ENCODE measurements at places on chromosomes 7 and 10.

DNA sequence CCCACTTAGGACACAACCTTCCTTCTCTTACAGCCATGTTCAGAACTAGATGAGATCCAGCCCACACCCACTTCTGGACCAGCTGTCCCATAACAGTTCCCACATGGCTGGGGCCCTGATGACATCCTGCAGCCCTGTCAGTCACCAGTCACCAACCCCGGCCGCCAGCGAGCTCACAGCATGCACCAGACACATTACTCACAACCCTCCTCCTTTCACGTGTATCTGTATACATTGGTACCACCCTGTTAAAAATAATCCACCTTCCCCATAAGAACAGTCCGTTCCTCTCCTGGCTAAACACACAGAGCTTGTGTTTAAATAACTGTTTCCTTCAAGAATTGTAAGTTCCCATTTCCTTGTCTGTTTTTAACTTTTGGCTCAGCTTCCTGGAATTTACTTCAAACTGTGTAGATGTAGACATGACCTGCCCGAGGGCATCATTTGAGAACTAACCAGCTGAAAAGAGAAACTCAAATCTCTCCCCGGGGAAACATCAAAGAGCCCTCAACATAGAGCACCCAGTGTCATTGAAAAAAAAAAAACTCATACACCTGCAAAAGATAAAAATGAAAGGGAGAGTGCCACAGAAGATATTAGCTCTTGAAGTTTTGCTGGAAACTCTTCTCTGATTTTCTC lies 26.0 kb upstream of the PRLHR start:
- no peak for DNase-seq

GRCh38 chr10:106830006-106830405 lies 334.5 kb downstream of the SORCS1 start:
- no peak for DNase-seq

GRCh38 chr10:61998937-61999336 lies 97.4 kb downstream of the ARID5B start:
- DNase-seq: no peak

DNA sequence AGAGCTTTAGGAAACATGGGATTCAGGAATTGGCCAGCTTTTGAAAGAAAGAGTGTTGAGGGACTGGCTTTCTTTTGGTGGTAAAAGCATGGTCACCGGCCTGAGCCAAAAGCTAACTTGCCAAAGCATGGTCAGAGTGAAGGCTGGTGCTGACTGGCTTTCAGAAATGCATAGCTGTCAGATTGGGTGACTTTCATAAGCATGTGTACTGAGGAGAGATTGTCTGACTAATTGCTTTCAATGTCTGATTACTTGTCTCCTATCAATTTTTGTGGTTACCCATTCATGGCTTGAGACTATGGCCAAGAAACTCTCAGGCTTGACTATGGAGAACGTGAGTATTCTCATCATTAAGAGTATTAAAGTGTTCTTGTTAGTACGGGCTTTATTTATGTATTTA lies 28.2 kb downstream of the ZNF25 start:
- DNase-seq: no peak

DNA sequence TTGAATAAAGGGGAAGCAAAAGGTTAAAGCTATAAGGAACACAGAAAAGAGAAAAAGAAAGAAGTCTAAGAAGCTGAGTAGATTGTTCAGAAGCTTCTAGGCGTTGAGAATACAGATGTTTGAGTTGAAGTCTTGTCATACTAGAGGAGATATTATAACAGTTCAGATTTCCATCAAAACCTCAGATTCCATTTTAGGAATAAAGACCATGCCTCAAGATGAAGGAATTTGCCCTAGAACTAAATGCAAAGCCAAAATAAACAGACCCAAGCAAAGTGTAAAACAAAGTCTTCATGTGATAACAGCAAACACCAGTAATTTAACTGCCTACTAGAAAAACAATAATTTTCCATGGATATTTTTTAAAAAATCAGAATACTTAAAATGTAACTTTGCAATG lies 476.5 kb upstream of the POT1 start:
- DNase-seq: no peak

GRCh38 chr10:30671026-30671616 lies 41.6 kb upstream of the LYZL2 start:
- peak; percentile 4 for DNase-seq

- DNase-seq: no peak
Measured at GRCh38 chr10:28094121-28094520, 95.2 kb upstream of the ODAD2 start.

- no peak for DNase-seq
Measured at GRCh38 chr10:6470894-6471618, 109.0 kb downstream of the PRKCQ start.
